ENCODE measurements at places on chromosomes 7 and 10.

DNA sequence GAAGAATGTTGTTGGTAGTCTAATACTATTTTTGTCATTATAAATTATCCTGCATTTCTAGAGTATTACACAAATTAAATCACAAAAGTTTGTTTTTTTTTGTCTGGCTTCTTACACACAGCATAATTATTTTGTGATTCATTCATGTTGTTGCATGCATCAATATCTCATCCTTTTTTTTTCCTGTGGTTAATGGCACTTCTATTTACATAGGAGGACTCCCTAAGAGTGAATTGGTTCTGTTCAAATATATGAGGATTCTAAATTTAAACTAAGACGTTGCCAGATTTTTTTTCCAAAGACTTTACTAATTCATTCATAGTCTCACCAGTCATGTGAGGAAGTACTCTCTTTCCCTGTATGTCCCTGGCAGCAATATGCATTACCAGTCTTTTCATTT, 303.3 kb downstream of the GPR37 start:
- DNase-seq = no peak

DNA sequence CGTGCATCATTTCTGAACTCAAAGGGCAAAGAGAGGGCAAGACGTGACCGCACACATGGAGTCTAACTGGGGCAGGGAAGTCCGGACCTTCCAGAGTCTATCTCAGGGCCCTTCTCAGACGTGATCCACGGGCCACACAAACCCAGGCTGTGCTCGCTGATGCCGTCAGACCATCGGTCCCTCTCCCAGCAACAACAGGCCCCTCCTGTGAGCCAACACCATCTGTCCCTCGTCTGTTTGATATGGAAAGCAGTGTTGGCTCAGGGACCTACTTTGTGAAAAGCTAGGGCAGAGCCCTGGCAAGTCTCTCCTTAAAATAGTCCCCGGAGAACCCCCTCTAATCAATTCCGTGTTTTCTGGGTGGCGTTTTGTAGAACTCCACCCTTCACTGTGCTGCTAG, 208.8 kb downstream of the TCERG1L start:
- DNase-seq = no peak

DNA sequence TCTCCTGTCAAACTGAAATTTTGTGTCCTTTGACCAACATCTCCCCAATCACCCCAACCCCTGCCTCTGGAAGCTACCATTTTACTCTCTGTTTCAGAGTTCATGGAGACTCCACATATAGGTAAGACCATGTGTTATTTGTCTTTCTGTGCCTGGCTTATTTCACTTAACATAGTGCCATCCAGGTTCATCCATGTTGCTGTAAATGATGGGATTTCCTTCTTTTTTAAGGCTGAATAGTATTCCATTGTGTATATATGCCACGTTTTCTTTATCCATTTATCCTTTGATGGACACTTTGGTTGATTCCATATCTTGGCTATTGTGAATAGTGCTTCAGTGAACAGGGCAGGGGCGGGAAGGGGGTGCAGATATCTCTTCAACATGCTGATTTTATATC, 18.0 kb upstream of the FBXW4 start:
- no peak for DNase-seq

- no peak for DNase-seq
These were observed 20.2 kb upstream of the ELFN1 start for GRCh38 chr7:1649751-1650326.

- no peak for DNase-seq
These were observed 1.5 kb upstream of the CALHM3 start for GRCh38 chr10:103480521-103480920.

DNA sequence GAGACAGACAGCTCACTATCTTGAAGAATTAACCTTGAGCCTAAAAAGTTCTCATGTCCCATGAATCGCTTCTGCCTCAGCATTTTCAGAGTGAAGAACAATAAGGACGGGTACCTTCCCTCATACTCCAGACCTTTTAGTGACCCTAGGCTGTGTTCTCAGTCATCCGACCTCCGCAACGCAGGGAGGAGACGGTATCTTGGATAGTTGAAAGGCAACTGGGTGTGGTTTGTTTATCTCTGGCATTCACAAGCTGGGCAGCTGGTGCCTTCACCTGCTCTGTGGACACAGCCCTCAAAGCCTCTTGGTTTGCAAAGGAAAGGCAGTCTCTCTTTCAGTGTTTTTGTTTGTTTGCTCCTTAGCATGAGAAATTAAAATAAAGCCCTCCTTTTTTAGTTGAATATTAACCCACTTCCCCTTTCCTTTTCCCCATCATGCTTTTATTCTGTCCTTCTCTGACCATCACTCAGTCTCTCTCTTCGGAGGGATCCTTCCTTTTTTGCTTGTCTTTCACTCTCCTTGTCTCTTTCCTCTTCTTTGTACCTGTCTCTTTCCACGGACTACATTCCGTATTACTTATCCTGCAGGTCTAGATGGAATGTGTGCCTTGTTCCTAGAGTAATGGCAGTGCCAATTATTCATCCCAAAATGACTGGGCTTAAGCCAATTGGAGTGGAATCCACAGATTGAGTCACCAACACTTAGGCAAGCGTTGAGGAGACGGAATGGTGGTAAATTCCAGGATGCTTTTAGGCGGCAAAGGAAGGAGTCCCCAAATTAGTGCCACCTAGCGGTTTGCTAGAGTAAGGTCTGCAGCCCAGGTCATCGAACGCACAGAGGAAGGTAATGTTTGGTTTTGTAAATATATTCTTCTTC, 45.8 kb downstream of the PRR15 start:
- peak; percentile 85 for DNase-seq

- no peak for DNase-seq
These were observed 379.2 kb upstream of the ZMIZ1 start for GRCh38 chr10:78689584-78689935.

- DNase-seq = no peak
These were observed 664 bp downstream of the FMC1 start for GRCh38 chr7:139341776-139342226.

GRCh38 chr7:34123316-34123715, 218.0 kb downstream of the BMPER start:
- no peak for DNase-seq

DNA sequence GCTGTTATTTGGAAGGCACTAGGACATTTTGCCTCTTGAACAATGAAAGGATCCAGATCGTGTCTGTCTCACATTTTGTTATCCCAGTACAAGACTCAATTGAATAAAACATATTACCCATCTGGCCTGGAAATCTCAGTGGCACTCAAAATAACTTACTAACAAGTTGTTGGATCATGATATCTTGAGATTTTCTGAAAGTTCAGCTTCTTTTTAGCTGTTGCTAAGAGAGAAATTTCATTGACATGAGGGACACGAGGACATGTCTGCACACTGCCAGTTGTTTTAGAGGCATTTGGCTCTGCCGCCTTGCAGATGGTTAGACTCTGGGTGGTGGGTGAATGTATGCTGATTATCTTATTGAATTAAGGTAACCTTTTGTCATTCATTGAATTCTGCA, 41.0 kb downstream of the KAT6B start:
- DNase-seq = no peak

Measured in COR-L47 (cell line).